Esophagus mucosa (tissue), 1 donor: ENCODE measurements at places on chromosomes 7 and 10.

- ATAC-seq, result peak; percentile 25
These were observed 8.4 kb upstream of the IFIT1B start for GRCh38 chr10:89369156-89370105.

DNA sequence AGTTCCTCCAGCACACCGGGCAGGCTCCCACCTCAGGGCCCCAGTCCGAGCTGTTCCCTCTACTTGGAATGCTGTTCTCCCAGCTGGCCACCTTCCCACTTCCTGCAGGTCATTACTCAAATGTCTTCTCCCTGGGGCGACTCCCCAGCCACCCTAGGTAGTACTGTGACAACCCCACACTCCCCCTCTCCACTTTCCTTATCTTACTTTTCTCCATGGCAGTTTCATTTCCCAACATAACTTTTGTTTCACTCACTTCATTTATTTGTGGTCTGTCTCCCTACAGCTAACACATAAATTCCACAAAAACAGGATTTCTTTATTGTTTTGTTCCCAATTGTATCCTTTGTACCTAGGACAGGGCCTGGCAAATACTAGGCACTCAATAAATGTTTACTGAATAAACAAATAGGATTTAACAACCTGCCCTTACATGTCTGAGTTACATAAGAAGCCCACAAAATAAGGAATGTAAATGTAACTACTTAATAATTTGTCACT is 76.5 kb downstream of the JAZF1 start:
- ATAC-seq, result no peak

DNA sequence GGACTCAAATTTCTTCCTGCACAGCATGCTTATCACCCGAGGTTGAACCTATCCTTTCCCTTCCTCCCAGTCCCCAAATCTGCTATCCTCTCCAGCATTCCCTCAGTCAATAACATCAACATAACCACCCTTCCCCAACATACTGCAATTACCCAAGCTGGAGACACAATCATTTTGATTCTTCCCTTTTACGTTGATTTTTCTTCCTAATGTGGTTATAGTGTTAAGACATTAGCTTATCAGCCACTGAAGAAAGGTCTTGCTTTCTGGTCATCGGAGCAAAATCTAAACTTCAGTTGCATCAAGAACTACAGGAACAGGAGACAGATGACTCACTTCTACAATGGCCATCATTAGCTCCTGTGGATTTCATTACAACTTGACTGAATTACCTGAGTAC is 3.5 kb upstream of the HBP1 start:
- no peak for ATAC-seq

DNA sequence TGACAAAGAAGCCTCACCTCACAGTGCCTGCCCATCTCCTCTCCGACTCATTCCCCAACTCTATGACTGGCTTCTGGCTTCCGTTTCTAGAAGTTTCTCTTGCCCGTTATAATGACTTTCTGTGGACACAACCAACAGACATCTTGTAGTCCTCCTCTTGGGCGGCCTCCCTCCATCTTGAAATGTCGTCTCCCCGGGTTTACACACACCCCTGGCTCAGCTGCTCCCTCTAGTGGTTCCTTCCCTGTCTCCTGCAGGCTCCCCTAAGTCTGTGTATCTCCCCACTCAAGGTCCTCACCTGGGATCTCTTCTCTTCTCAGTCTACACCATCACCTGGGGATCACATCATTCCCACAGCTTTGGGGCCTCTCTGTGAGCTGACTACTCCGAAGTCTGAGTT is 123.4 kb upstream of the NEBL start:
- peak; percentile 35 for ATAC-seq

- no peak for ATAC-seq
These were observed 52.4 kb upstream of the NANOS1 start for GRCh38 chr10:118977022-118977599.

DNA sequence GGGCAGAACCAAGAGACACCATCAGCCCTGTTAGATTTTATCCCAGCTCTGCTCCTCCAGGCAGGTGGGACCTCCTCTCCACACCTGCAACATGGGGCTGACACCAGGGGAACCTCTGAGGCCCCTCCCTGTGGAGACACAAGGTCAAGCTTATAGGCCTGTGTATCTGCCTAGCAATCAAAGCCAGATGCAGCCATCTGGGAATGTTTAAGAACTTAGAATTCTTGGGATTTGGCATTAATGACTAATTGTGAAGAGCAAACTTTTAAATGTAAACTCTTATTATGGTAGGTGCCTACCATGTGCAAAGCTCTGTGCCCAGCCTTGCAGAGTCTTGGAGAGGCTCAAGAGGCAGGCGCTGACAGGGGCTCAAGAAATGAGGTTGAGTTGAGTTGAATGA is 52.1 kb downstream of the TBATA start:
- ATAC-seq, result no peak

DNA sequence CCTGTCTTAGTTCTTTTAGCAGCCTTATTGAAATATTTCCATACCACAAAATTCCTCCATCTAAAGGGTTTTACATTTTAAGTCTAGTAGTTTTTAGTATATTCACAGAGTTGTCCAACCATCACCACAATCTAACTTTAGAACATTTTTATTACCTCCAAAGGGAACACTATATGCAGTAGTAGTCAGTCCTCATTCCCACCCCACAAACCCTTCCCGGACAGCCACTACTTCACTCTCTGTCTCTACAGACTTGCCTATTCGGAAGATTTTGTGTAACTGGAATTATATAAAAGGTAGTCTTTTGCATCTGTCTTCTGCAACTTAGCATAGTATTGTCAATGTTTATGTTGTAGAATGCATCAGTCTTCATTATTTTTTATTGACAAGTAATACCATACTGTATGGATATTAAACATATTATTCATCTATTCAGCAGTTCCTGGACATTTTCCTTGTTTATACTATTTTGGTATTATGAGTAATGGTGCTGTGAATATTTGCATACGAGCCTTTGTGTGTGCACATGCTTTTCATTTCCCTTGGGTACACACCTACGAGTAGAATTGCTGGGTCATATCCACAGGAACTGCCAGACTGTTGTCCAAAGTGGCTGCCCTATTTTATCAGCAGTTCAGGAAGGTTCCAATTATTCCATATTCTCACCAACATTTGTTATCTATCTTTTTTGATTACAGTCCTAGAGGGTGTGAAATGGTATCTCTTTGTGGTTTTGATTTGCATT is 60.9 kb upstream of the LANCL2 start:
- no peak for ATAC-seq

DNA sequence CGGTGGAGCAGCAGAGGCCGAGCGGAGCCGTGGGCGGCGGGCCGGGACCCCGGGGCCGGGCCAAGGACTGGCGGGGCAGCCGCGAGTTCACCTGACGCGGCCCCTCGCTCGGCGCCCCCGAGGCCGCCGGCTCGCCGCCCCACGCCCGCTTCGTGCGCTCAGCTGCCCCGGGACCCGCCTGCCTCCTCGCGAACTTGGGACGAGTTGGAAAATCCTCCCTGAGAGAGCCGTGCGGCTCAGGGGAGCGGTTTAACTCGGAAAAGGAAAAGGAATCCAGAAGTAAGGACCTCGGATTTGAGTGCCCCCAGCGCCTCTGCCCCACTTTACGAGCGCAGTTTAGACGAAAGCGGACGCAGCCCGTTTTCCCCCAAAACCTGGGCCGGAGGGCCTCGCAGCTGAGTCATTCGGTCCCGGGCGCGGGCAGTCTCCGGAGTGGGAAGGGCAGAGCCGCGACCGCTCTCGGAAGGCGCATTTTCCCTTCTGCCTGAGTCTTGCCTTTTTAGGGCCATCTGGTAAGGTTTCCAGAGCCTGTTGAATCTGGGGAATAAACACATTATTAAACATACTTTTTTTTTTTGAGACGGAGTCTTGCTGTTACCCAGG is 744 bp downstream of the CREM start:
- ATAC-seq, result peak; percentile 10

GRCh38 chr7:148697256-148698006 is 1.3 kb upstream of the CUL1 start:
- ATAC-seq, result no peak

DNA sequence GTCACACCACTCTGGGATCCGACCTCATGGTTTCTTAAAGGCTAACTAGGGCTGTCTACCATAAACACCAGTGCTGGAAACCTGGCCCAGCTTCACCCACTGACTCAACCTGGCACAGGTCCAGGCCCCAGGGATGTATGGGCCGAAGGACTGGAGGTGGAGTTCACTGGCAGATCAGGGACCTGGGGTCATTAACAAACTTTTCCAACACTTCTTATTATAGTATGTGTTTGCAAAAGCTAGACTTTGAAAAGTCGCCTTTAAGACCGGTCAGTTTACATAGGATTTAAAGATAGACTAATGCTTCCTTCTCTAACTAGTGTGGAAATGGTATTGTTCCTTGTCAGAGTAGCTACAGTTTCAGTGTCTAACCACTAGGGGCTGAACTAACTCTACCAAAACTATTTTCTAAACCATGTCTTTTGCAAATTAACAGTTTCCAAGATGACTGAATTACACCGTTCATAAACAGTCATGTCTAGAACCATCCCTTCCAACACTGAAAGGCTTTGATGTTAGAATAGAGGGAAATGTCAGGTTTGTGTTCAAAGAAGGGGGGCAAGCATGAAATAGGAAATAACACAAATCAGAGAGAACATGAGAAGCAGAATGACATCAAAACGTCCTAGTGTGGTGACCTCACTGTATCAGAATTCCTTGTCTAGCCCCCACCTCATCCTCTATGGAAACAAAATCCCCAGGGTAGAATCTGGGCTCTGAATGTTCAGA is 29.7 kb downstream of the STN1 start:
- ATAC-seq, result peak; percentile 67

DNA sequence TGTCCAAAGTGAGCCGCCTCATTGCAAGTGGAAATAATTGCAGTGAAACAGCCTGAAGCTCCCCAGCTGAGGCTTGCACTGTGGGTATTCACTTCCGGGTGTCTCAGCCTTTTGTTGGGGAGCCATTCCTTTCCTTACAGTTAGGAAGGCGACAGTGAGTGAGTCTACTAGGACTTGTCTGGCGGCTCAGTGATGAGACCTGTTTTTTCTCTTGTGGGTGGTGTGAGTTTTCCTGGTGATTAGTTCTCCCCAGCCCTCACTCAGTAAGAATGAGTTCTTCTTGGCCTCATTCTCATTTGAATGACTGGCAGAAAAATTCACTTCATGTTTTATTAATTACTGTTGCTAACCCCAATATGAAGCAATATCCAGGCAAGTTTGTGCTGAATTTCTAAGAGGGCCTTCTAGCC is 2.6 kb downstream of the PGAM1 start:
- peak; percentile 45 for ATAC-seq

DNA sequence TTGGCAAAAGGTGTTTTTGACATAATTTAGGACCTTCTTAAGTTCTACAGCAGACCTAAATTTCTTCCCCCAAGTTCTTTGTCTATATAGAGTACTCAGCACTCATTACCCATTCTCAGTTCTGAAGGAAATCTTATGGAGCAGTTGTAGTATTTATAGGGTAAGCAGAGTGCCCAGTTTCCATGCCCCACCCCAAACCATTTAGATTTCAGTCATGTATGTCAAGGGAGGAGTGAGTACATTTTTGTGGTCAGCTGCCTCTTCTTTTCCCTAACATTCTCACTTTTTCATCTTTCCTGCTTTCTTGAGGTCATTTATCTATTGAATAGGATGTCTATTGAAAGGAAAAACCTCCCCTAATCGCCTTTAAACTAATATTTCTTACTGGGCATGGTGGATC is 83.3 kb downstream of the KAT6B start:
- ATAC-seq, result no peak

DNA sequence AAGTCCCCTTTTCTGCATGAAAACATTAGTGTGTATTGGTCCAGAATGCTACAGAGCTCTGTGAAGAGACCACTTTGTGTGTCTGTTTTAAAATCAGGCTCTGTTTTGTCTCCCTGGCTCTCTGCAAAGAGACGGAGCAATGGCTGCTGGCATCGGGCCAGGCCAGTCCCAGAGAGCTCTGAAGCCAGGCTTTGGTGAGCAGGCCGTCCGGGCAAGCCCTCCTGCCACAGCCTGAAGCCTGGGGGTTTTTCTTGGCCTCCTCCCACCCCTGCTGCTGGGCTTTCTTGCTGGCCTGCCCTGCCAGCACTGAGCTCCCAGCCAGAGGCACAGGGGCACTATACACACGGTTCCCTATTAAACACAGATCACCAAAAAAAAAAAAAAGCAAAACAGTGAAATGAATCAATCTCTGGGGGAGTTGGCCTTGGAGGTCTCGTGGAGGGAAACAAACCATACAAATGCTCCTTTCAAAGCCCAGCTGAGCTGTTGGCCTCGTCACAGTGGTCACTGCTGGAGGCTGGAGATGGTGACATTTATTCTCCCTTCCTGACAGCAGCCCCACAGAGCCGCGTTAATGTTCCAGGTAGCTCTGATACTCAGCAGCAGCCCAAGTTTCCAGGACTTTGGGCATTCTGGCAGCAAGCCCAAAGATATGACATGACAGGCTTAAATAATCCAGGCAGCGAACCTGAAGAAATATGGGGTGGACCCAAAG is 237.2 kb downstream of the TCF7L2 start:
- peak; percentile 22 for ATAC-seq

DNA sequence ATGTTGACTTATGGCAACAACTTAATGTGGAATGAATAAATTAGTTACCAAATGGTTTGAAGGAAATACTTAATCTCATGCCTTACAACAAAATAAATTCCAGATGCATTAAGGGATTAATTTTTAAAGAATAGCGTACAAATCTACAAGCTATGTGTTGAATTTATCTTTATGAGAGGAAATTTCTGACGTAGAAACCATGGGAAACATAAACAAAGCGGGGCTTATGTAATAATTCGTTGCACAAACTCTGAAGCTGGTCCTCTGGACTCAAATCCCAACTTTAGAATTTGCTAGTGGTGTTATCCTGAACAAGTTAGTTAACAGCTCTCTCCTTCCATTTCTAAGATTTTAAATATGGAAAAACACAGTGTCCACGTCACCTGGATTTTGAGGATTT is 137.4 kb upstream of the CALCR start:
- ATAC-seq, result no peak

GRCh38 chr10:132710746-132711612 is 75.0 kb downstream of the NKX6-2 start:
- ATAC-seq, result no peak

- ATAC-seq, result no peak
These were observed 218.3 kb downstream of the FAM107B start for GRCh38 chr10:14556285-14556956.
